ENCODE measurements at places on chromosomes 1 and 21. TPM values are rescaled to one million over a fixed set of nuclear protein-coding genes. Genes with fewer than 3 reads are reported as not detected.

GRCh38 chr1:61978796-61979195 is 215.9 kb upstream of the L1TD1 start:
- H3K27ac ChIP-seq, result no peak overlapping the region
- H3K36me3 ChIP-seq, result no peaks in the 10 kb centered on the region
- H3K4me1 ChIP-seq, result peaks cover 7% of the 10 kb centered on the region
- DNase-seq, result no peak
- H3K4me3 ChIP-seq, result no peak overlapping the region

TFF2 gene
- not detected for total RNA-seq

- H3K4me3 ChIP-seq, result no peak overlapping the region
- no peaks in the 10 kb centered on the region for H3K36me3 ChIP-seq
- H3K27me3 ChIP-seq, result no peaks in the 10 kb centered on the region
- H3K4me1 ChIP-seq, result no peaks in the 10 kb centered on the region
- DNase-seq, result no peak
Observed at GRCh38 chr1:72336776-72337175, 54.4 kb upstream of the NEGR1 start.

- H3K27ac ChIP-seq, result no peak overlapping the region
- H3K36me3 ChIP-seq, result no peaks in the 10 kb centered on the region
- no peak overlapping the region for H3K4me3 ChIP-seq
- H3K4me1 ChIP-seq, result peaks cover 16% of the 10 kb centered on the region
- no peak for DNase-seq
- no peaks in the 10 kb centered on the region for H3K27me3 ChIP-seq
Observed at GRCh38 chr1:91123773-91124172, 101.9 kb upstream of the ZNF644 start.

- DNase-seq, result peak; percentile 81
- H3K4me1 ChIP-seq, result no peaks in the 10 kb centered on the region
- H3K4me3 ChIP-seq, result no peak overlapping the region
- H3K27ac ChIP-seq, result no peak overlapping the region
Observed at GRCh38 chr1:63691701-63692425, 82.0 kb upstream of the ROR1 start.

- no peak for DNase-seq
- H3K4me1 ChIP-seq, result peaks cover 12% of the 10 kb centered on the region
- H3K36me3 ChIP-seq, result no peaks in the 10 kb centered on the region
- no peaks in the 10 kb centered on the region for H3K27me3 ChIP-seq
Observed at GRCh38 chr1:168504064-168504837, 39.5 kb downstream of the XCL2 start.

DNA sequence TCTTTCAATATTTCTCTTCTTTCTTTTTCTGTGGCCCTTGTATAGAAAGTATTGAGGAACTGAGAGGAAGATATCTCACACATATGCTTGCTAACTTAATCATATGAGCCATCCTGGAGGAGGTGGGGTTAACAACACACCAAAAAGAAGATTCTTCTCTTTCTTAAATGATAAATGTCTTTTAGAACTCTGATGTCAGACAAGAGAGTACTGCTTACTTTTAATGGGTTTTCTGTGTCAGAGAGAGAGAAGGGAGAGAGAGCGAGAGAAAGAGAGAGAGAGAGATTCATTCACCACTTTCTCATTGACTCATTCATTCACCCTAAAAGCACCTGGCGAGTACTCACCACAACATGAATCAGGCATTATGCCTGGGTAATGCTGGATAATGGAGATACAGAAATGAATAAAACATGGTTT is 250.3 kb upstream of the SGIP1 start:
- H3K27ac ChIP-seq, result no peak overlapping the region
- no peaks in the 10 kb centered on the region for H3K27me3 ChIP-seq
- no peaks in the 10 kb centered on the region for H3K4me1 ChIP-seq
- no peak overlapping the region for H3K4me3 ChIP-seq
- H3K36me3 ChIP-seq, result no peaks in the 10 kb centered on the region

PKLR gene
- 0.53 TPM for total RNA-seq

DNA sequence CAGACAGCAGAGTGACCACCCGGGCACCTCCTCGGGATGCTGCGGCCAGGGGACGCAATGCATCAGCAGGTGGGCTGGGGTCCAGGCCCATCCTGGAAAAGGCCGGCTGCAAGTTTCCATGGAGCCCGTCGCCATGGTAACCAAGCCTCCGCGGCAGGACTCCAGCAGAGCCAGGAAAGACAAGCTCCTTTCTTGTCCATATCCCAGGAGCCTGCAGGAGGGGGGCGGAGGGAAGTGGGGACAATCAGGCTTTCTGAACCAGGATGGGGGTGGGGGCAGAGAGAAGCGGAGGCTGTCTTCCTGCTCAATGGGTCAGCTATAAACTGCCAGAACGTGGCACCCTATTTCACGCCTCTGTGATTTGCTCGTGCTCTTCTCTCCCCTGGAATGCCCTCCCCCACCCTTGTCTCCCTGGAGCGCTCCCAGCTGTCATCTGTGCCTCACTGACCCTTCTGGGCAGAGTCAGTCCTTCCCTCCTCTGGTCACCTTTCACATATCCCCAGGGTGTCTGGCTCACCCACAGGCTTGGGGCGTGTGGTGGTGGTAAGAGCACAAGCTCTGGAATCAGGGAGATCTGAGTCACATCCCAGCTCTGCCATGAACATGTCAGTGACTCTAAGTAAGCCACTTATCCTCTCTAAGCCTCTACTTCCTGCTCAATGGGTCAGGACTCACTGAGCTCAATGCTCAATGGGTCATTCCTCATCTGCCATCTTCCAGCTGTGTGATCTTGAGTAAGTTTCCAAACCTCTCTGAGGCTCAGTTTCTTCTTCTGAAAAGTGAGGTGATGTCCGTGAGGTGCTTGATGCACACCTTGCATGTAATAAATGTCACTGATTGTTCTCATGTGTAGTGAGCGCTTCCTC is 58.9 kb upstream of the LAPTM5 start:
- H3K27ac ChIP-seq, result no peak overlapping the region
- H3K4me3 ChIP-seq, result peak overlapping the region; percentile 13
- H3K4me1 ChIP-seq, result peaks cover 49% of the 10 kb centered on the region
- no peaks in the 10 kb centered on the region for H3K27me3 ChIP-seq
- peak; percentile 97 for DNase-seq

GRCh38 chr1:90074970-90075391 is 80.1 kb downstream of the ZNF326 start:
- H3K36me3 ChIP-seq, result no peaks in the 10 kb centered on the region
- no peak for DNase-seq
- H3K27me3 ChIP-seq, result no peaks in the 10 kb centered on the region
- H3K27ac ChIP-seq, result no peak overlapping the region
- H3K4me1 ChIP-seq, result no peaks in the 10 kb centered on the region

FUCA1 gene
- 10.2 TPM for total RNA-seq

FAM163A gene
- total RNA-seq, result 0.11 TPM

- DNase-seq, result no peak
- no peaks in the 10 kb centered on the region for H3K27me3 ChIP-seq
- H3K4me3 ChIP-seq, result no peak overlapping the region
Observed at GRCh38 chr21:35864039-35864438, 196.3 kb downstream of the SETD4 start.

- no peak overlapping the region for H3K27ac ChIP-seq
- H3K27me3 ChIP-seq, result no peaks in the 10 kb centered on the region
- H3K4me3 ChIP-seq, result no peak overlapping the region
- H3K4me1 ChIP-seq, result no peaks in the 10 kb centered on the region
- DNase-seq, result no peak
Observed at GRCh38 chr1:100785470-100786052, 66.0 kb downstream of the VCAM1 start.

DNA sequence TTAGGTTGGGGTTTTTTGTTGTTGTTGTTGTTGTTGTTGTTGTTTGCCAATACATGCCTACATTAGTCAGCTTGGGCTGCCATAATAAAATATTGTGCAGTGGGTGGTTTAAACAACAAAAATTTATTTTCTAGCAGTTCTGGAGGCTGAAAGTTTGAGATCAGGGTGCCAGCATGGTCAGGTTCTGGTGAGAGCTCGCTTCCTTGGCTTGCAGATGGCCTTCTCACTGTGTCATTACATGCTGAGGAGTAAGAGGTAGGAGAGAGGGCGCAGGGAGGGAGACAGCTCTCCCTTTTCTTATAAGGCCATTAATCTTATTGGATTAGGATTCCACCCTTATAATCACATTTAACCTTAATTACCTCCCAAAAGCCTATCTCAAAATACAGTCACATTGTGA is 52.7 kb downstream of the DIRAS3 start:
- H3K4me1 ChIP-seq, result no peaks in the 10 kb centered on the region
- H3K4me3 ChIP-seq, result no peak overlapping the region
- H3K36me3 ChIP-seq, result no peaks in the 10 kb centered on the region
- DNase-seq, result no peak

MAP3K21 gene
- total RNA-seq, result 4.2 TPM

DNA sequence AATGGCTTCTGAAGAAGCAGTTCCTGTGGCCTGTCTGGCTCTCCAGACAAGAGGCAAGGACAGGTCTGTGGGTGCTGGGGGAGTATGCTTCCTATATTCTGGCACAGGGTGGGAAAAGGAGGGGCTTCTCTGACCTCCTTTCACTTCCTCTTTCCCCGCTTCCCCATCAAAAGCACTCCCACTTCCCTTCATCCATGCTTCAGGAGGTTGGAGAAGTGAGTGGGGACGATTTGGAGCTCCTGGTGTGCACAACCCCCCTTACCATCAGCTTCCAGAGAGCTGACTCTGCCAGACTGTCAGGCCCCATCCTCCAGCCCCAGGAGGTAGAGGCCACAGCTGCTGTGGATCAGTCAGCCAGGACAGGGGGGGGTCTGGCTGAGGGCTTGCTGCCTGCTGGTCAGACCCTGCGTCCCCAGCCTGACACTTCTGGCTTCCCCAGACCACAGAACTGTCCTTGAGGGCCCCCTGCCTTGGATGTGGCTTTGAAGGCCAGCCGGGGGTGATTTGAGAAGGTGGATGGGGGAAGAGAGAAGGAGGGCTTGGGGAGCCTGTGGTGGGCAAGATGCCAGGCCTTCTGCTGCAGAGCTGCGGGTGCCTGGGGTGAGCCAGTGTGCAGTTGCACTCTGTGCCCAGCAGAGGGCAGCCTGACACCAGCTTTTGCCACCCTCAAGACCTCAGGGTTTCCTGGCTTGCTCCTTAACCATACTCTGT is 21.5 kb upstream of the TMEM222 start:
- peaks cover 26% of the 10 kb centered on the region for H3K4me1 ChIP-seq
- peak; percentile 85 for DNase-seq
- H3K36me3 ChIP-seq, result no peaks in the 10 kb centered on the region
- H3K27me3 ChIP-seq, result no peaks in the 10 kb centered on the region

TMPRSS15 gene
- total RNA-seq, result not detected

DNA sequence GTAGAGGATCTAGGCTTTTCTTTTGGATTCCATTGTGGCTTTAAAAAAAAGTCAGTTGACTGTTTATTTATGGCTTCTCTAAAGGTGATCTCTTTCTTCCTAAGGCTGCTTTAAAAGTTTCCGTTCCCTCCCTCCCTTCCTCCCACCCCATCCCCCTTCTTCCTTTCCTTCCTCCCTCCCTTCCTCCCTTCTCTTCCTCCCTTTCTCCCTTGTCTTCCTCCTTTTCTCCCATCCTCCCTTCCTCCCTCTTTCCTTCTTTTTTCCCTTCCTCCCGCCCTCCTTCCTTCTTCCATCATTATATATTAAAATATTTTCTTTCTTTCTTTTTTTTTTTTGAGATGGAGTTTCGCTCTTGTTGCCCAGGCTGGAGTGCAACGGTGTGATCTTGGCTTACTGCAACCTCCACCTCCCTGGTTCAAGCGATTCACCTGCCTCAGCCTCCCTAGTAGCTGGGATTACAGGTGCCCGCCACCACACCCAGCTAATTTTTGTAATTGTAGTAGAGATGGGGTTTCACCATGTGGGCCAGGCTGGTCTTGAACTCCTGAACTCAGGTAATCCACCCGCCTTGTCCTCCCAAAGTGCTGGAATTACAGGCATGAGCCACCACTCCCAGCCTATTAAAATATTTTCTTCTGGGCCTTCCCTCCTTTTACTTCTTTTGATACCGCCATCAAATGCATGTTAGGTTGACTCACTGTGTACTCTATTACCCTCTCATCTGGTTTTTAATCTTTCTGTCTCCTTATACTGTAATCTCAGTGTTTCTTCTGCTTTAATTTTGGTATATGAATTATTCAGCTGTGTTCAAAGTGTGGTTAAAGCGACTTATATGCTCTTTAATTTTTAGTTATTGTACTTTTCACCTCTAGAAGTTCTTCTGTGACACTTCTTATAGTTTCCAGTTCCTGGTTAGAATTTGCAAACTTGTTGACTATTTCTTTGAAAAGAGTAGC is 59.2 kb upstream of the ATP5PO start:
- H3K27ac ChIP-seq, result no peak overlapping the region
- no peak overlapping the region for H3K4me3 ChIP-seq
- DNase-seq, result no peak
- H3K36me3 ChIP-seq, result no peaks in the 10 kb centered on the region
- H3K27me3 ChIP-seq, result no peaks in the 10 kb centered on the region

GRCh38 chr1:192626366-192627179 is 9.4 kb upstream of the RGS13 start:
- H3K27ac ChIP-seq, result no peak overlapping the region
- no peaks in the 10 kb centered on the region for H3K4me1 ChIP-seq
- no peaks in the 10 kb centered on the region for H3K27me3 ChIP-seq

Measured in neural progenitor cell (in vitro differentiated cells).